ENCODE measurements at places on chromosomes 4 and X. TPM values are rescaled to one million over a fixed set of nuclear protein-coding genes. Genes with fewer than 3 reads are reported as not detected.

The CYLC1 gene
- total RNA-seq = under 0.01 TPM

The HS3ST1 gene
- 6.9 TPM for total RNA-seq

The BANK1 gene
- under 0.01 TPM for total RNA-seq

The IL3RA gene
- 1.2 TPM for total RNA-seq

The MMRN1 gene
- total RNA-seq = 2.4 TPM

The PRSS12 gene
- 24.9 TPM for total RNA-seq

The DLG3 gene
- 86.8 TPM for total RNA-seq

The HEPH gene
- 3.3 TPM for total RNA-seq

The UGT2A3 gene
- not detected for total RNA-seq

The RNF128 gene
- 1.6 TPM for total RNA-seq

The PCYT1B gene
- total RNA-seq = 29.8 TPM

GRCh38 chrX:33171041-33171440 is 40.3 kb downstream of the DMD start:
- no peak for DNase-seq

- no peak for DNase-seq
Observed at GRCh38 chr4:184400891-184401290, 73.5 kb downstream of the IRF2 start.

DNA sequence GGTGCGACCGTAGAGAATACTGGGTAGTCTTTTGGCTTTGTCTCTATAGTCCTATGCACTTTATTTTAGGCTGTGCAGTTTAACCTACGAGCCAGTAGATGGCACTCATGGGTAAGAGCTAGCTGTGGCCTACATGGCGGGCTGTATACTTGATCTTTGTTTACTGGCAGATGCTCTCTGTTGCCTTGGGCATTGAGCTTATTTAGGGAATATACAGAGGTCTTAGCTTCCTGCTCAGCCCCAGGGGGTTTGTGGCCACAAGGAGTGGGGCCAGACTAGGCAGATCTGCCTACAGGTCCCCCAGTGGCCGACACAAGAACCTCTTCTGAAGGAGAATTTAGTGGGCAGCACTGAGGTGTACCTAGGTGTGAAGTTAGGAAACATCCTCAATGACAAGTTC is 227.6 kb upstream of the HDX start:
- no peak for DNase-seq

DNA sequence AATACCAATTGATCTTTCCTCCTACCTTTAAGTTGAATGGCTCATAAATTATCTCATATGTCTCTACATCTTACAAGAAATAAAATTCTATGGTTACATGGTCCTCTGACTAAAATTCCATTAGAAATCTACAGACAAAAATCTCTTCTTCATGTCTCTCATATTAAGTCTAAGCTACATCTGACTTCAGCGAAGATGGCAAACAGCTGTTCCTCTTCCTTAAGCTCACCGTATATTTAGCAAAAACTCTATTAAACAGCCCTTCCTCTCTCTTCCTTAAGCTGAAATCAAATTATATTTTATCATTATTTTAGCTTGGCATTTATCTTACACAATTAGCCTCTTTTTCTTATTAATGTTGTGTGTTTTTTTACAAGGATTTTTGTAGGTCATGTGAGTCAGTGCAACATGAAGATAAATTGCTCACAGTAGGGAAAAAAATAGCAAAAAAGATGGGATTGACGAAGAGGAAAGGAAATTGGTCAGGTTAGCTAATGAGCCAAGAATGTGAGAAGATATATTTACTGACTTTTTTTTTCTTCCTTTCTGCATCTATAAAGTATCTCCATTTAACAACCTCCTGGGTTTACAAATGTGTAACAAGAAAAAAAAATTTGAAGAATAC is 2412.8 kb downstream of the ARAP2 start:
- DNase-seq = no peak

GRCh38 chr4:154490234-154490582 is 1.4 kb downstream of the DCHS2 start:
- no peak for DNase-seq

DNA sequence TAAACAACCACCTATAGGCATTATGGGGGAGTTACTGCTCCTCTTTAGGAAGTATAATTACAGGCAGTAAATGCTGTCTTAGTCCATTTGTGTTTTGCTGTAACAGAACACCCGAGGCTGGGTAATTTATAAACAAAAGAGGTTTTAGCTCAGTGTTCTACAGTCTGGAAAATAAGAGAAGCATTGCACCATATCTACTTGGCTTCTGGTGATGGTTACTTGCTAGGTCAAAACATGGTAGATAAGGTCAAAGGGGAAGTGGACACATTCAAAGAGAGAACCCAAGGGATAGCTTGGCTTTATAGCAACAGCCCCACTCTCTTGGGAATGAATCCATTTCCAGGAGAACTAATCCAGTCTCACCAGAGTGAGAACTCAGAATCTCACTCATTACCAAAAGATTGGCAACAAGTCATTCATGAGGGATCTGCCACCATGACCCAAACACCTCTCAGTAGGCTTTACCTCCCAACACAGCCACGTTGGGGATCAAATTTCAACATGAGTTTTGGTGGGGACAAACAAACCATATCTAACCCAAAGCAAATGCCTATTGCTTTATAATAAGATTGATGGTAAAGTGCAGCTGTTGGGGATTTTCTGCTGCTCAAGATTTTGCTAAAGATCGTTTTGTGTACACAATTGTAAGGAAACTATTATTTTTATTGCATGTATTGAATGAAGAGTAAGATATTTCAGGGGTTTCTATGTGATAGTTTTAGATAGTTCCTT is 32.6 kb downstream of the STAG2 start:
- DNase-seq = no peak

DNA sequence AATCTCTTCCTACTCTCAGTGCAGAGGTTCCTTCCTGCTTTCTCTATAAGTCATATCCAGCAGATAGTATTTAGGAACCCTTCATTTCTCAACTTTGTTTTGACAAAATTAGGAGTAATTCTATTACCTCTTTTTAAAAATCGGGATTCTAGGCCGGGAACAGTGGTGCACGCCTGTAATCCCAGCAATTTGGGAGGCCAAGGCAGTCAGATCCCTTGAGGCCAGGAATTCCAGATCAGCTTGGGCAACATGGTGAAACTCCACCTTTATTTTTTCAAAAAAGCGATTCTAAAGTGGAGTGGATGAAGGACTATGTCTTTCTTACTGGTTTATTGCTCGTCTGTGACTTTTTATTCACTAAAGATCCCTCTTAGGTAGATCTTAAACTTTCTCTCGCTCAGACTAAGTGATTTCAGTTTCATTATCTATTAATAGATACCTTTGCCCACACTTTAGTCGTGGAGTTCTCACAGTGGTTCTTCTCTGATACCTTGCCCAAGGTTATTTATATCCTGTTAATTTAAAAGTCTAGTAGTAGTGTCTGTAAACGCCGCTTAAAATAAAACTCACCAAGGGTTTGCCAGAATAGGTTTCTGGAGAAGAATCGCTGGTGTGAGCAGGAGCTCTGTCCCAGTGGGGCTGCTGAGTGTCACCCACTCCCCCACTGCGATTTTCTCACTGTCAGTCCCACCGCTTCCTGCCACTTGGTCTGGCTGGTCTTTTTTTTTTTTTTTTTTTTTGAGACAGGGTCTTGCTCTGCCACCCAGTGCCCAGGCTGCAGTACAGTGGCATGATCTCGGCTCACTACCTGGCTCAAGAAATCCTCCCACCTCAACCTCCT is 27.0 kb upstream of the TMEM131L start:
- no peak for DNase-seq

- no peak for DNase-seq
Observed at GRCh38 chr4:183596067-183596757, 62.8 kb downstream of the RWDD4 start.

GRCh38 chr4:131644619-131645018 is 1504.5 kb upstream of the PCDH10 start:
- no peak for DNase-seq

- DNase-seq = no peak
Observed at GRCh38 chrX:22069586-22069985, 37.5 kb downstream of the PHEX start.

- no peak for DNase-seq
Observed at GRCh38 chrX:134691453-134691852, 33.2 kb upstream of the PLAC1 start.

DNA sequence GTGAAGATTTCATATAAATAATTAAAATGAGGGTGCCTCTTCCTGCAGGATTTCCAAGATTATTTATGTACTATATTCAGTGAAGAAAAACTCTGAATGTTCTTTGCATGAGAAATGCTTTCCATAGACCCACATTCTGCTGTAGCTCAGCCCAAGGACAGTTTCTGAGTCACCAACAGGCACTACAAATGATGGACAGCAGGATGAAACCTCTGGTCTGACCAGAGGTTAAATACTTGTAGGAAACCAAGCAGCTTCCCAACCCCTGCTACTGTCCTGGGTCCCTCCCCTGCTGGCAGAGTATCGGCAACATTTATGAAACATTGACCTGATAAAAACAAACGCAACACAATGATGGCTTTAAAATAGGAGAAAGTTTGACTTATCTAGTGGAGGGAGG is 73.1 kb downstream of the CXXC4 start:
- DNase-seq = no peak

- DNase-seq = no peak
Observed at GRCh38 chr4:35934320-35934981, 309.9 kb downstream of the ARAP2 start.

GRCh38 chr4:844752-845232 is 18.9 kb upstream of the CPLX1 start:
- DNase-seq = no peak

DNA sequence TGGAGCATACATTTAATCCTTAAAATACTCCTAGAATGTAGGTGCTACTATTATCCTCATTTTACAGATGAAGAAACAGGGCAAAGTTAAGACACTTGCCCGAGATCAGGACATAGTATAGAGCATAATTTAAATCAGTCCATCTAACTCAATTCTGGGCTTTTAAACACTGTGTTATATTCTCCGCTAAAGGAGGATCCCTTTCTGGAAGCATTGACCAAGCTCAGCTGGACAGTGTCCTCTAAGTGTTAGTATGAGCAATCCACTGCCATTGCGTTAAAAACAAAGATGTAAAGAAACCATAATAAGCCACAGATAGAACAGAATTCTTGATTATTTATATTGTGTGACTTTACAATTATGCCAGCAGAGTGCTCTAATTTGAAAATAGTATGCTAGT is 207.0 kb downstream of the ARHGAP24 start:
- no peak for DNase-seq

- DNase-seq = no peak
Observed at GRCh38 chr4:140109737-140110136, 44.2 kb downstream of the MAML3 start.

GRCh38 chrX:47625365-47625764 is 4.4 kb downstream of the CFP start:
- no peak for DNase-seq

- DNase-seq = no peak
Observed at GRCh38 chrX:137574102-137574783, 8.3 kb downstream of the ZIC3 start.

DNA sequence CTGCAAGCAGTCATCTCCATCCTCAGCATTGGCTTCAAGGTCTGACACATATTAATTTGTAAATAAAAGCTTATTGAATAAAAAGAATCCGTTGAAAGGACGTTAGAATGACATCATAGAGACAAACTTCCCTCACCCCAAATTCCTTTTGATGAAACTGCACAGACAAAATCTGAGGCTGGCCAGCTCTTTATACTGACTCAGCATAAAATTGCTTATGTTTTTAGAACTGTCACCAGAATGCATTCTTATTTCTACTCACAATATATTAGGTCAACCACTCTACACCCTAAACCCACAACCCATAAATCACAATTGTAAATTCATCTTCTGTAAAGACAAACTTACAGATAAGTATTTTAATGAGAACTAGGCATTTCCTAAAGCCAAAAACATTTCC is 359.2 kb upstream of the TEX13C start:
- DNase-seq = no peak

- DNase-seq = no peak
Observed at GRCh38 chr4:57465321-57466056, 355.3 kb upstream of the IGFBP7 start.

- DNase-seq = no peak
Observed at GRCh38 chrX:18895189-18895951, 88.5 kb downstream of the PHKA2 start.

- no peak for DNase-seq
Observed at GRCh38 chr4:38133711-38134480, 173.7 kb downstream of the PTTG2 start.

DNA sequence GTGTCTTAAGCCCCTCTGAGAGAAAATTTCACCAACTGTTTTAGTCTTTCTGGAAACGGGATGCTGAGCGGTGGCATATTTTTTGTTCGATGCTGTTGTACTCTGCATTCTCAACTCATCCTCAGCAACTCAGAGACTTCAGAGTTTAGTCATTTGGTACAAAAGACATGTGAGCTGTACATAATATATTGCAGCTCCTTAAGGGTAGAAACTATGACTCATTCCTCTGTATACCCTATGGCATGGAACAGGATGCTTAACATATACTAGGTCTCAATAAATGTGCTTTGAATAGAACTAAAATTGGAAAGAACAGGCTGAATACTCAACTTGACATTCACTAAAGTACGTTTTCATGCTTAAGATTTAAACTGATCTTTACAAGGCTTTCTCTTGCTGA is 130.5 kb upstream of the SLITRK2 start:
- DNase-seq = no peak

GRCh38 chr4:138242076-138242833 is at the start of gene SLC7A11:
Gene SLC7A11, minus strand, starts transcription at chr4:138242349. Its CDS starts 280 bp downstream, at chr4:138242069.
- peak; percentile 14 for DNase-seq

GRCh38 chrX:129779747-129780146 is at the start of gene SASH3:
Gene SASH3, plus strand, starts transcription at chrX:129779949. Its CDS starts 149 bp downstream, at chrX:129780098.
- DNase-seq = no peak

- no peak for DNase-seq
Observed at GRCh38 chr4:81038636-81039350, 8.3 kb downstream of the BMP3 start.
